ENCODE measurements at places on chromosomes 3 and 15. TPM values are rescaled to one million over a fixed set of nuclear protein-coding genes. Genes with fewer than 3 reads are reported as not detected.

DNA sequence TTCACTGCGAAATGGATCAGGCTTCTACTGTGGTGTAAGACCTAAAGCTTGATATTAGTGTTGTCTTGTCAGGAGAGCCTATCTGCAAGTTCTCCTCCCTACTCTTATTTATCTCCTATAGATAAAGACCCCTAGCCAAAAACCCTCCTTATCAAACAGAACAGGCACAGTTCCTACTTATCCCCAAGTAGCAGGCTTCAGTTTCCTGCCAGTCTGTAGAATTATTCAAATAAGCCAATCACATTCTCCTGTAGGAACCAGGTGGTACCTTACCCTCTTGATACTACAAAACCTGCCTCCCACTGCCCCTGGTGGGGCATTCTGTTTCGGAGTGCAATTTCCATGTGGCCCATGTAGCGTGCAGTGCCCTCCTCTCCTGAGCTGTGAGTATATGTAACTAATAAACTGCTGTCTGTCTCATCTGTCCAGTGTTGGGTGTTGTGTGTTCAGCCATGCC, 28.7 kb downstream of the HDGFL3 start:
- DNase-seq = no peak

DNA sequence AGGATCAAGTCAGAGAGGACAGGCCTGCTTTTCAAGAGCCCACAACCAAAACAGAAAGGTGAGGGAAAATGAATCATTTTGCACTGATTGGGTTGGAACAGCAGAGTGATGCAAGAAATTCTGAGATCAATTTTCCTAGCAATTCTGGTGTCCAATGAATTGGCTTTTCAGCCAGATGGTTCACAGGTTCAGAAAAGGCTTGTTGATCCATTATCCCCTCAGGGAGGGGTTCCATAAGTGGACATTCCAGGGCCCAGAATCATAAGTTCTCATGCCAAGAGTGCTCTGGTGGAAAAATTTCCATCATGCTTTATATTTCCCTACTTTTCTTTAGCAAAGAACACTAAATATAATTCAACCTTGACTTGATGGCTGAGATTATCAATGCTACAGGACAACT, 16.2 kb downstream of the RBP2 start:
- DNase-seq = no peak

DNA sequence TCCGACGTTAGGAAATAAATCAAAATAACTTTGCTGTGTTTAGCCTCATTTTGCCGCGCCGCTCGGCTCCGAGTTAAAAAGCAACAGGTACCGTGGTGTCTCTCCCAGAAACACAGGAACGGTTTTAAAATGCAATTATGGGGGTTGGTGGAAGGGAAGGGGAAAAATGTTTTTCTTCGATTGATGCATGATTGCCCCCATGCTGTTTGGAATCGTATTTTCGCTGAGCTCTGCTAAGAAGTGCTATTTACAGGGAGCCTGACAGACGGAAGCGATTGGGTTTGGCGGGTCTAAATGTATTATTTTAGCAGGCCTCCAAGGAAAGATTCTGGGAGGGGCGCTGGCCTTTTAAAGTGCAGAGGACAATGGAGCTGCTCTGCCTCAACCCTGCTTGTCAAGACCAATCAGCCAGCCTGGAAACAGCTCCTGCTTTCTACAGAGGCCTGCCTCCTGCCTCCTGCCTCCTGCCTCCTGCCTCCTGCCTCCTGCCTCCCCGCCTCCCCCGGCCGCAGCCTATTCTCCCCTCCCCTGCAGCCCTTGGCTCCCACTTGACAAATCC, 156.7 kb upstream of the TLE3 start:
- DNase-seq = no peak

GRCh38 chr3:159301961-159302360, 500.1 kb downstream of the MFSD1 start:
- no peak for DNase-seq

DNA sequence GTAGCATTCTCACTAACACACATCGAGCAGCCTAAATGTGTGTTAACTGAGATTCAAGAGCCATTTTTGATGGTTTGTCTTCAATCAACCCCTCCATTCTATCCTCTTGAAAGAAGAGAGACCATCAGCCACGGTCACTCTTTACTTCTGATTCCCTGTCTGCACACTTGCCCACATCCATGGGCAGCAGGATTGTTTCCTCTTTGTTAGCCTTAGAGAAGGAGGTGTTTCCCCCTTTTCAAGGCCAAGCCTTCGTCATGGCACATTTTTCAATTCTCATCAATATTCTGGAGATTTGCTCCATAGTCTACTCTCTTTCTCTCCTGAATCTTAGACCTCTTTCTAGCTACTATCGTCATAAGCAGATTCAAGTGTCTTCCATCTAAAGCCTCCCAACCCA, 522.4 kb upstream of the NAALADL2 start:
- no peak for DNase-seq

- no peak for DNase-seq
Observed at GRCh38 chr3:55902221-55902900, 415.3 kb upstream of the WNT5A start.

GRCh38 chr3:69746119-69746518, 6.9 kb downstream of the MITF start:
- no peak for DNase-seq

GRCh38 chr3:184360929-184361531, 375 bp downstream of the CLCN2 start:
- no peak for DNase-seq

The ZCWPW2 gene
- 1.8 TPM for total RNA-seq

The RAB43 gene
- 3.3 TPM for total RNA-seq

The C2CD4B gene
- total RNA-seq = 0.65 TPM

DNA sequence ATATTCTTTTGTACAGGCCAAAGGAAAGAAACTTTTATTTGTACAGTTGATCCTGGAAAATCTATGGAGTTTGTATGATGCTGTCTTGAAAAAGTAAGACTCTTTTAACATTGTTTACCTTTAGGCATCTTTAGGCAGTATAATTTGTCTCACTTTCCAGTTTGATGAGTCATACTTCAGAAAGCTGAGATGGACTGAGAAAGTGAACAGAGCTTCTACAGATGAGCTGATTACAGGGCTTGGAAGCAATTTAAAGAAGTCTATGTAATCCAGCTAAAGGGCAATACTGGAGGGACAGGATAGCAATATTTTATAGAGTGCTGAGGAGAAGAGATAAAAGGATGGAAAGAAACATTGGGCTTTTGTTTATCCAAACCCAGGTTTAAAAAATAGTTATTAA, 123.5 kb upstream of the GOLGA6L4 start:
- no peak for DNase-seq

The CAMP gene
- 3.0 TPM for total RNA-seq

DNA sequence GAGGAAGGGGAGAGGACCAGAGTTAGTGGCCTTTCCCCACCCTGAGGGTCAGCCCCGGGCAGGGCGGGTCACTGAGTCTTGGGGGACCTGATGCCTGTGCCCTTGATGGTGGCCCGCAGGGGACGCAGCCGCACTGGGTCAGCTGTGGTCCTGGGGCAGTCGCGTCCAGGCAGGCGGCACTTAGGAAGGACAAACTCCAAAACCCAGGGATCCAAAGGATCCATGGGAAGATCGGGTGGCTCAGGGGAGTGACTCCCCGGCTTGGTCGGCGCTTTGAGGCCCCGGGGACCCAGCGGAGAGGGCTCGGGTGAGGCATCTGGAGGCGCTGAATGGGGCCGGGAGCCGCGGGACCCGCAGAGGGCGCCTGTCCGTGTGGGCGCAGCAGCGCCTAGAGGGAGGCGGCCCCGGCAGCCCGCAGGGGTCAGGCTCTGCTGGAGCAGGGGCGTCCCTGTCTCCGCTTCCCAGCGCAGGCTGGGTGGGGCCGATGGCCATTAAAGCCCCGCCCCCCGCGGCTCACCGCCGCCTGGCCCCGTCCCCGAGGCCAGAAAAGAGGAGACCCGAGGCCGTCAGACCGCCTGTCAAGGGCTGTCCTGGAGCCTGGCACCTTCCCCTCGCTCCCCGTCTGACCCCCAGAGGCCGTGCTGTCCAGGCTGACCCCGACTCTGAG, 17.5 kb downstream of the CIDEC start:
- peak; percentile 84 for DNase-seq

- DNase-seq = no peak
Observed at GRCh38 chr3:15754047-15754446, 43.7 kb downstream of the ANKRD28 start.

GRCh38 chr3:108183971-108184370, 38.3 kb downstream of the IFT57 start:
- no peak for DNase-seq

The HHLA2 gene
- not detected for total RNA-seq

DNA sequence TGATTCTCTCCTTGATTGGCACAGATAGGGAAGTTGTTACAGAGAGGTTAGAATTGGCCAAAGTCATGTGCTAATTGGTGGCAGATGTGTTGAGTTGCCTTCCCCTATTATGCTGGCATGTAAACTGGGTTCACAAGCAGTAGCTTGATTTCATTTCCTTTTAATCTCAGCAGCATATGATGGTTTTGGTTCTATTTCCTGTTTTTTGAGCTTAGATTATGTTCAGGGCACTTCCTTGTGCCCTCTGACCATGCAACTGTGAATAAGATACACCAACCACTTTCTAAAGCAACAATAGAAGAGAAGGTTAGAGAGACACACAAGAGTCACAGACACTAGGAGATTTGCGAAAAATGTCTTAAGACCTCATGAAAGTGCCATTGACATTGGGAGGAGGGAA, 16.5 kb downstream of the HPS3 start:
- DNase-seq = no peak

DNA sequence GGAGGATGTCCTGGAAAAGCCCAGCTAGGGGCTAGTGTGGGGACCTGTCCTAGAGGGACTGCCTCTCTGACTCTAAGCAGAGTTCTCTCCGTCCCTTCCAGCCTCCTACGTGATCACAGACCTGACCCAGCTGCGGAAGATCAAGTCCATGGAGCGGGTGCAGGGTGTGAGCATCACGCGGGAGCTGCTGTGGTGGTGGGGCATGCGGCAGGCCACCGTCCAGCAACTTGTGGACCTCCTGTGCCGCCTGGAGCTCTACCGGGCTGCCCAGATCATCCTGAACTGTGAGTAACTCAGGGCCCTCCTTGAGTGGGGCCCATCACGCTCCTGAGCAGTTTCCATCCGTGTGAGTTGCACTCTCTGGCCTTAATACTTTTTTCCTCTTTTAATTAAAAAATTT, 13.0 kb downstream of the IRAK2 start:
- DNase-seq = no peak

DNA sequence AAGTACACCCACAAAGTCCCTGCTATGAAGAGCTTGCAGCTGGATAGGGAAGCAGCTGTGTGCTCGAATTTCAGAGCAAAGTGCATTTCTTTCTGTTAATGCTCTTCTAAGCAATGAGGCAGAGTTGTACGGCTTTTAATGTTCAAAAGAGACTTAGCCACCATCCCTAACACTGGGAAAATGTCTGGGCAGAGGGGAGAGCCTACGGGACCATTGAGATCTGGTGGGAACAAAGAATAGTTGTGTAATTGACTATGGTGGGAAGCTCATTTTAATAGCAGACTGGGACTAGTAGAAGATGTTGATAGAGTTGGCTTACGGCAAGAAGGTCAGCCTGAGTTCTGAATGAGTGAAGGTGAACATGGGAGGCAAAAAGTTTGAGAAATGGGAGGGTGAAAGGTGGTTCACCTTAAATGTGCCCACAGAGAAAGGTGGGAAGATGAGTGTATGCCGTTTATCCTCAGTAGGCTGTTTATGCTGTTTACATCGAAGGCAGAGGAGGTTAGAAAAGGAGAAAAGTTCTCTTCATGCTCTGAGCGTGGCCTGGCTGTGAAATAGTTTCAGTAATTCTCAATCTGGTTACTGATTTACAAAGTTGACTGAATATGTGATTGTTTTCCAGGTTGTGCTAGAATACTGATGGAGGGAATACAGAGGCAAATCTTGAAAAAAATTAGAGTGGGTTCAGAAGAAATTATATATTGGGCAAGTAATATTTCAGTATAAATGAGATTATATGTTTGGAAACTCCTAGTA, 22.9 kb upstream of the UTS2B start:
- DNase-seq = no peak
